ENCODE measurements at places on chromosomes 12 and 14. TPM values are rescaled to one million over a fixed set of nuclear protein-coding genes. Genes with fewer than 3 reads are reported as not detected.

Gene SOAT2
- total RNA-seq = not detected

Gene USP44
- total RNA-seq = not detected

DNA sequence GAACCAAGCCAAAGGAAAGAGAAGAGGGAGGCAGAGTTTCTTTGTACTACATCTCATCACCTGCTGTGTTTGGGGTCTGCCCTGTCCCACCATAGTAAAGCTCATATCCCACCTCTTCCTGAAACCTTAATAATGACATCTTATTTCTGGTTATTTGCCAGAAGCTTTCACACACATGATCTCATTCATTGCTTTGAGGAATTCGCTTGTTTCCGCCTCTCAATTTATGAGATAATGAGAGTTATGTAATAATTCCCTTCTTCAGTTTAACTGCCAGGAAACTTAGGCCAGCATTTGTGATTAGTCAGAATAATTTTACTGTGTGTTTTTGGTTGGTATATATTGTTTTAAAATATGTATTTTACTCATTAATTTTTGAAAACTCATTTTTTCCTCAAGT, 205.2 kb downstream of the CACNA1C start:
- no peak for DNase-seq

- no peak for DNase-seq
Measured at GRCh38 chr12:14399871-14400270, 34.4 kb downstream of the ATF7IP start.

GRCh38 chr12:70645494-70646317, 8.5 kb upstream of the PTPRB start:
- peak; percentile 70 for DNase-seq

- DNase-seq = no peak
Measured at GRCh38 chr14:59678352-59678751, 101.7 kb upstream of the CCDC175 start.

GRCh38 chr14:69049675-69050074, 70.6 kb upstream of the ACTN1 start:
- DNase-seq = no peak

GRCh38 chr14:59688224-59689170, 111.9 kb upstream of the CCDC175 start:
- DNase-seq = peak; percentile 26

DNA sequence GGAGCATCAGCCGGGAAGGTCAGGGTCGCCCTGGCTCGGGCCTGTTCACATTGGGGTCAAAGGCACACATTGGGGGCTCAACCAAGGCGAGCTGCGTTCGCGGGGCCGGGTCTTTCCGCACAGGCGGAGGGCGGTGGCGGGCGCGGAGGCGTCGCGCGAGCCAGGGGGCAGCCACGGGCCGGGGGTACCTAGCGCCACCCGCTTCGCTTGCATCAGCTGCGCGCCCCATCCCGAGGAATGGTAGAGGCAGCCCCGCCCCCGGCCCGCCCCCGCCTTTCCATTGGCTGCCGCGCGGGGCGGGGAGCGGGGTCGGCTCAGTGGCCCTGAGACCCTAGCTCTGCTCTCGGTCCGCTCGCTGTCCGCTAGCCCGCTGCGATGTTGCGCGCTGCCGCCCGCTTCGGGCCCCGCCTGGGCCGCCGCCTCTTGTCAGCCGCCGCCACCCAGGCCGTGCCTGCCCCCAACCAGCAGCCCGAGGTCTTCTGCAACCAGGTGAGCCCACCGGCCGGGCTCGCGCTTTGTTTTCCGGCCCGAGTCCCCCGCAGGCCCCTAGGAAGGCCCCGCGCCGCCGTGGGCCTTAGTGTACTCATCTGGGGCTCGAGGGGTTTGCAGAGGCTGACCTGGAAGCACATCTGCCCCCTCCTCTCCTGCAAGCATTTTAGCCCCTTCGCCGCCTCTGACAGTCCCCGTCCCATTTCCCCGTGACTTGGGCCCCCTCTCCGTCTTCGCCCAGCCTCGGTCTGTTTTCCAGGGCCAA, at the start of gene ALDH2:
ALDH2 (plus strand) TSS at position 326 of the 754 bp plus-strand sequence; CDS start at position 376, 50 bp downstream.
- DNase-seq = peak; percentile 43

DNA sequence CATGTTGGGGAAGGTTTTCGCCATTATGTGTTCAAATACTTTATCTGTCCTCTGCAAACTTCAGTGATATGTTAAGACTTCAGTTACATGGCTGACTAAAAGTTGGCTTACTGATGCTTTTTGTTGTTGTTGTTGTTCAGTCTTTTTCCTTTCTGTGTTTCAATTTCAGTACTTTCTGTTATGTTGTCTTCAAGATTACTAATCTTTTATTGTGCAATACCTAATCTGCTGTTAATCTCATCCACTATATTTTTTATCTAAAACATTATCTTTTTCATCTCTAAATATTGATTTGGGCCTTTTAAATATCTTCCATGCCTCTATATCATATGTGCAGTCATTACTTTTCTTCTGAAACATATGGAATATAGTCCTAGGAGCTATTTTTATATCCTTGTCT, 7.0 kb downstream of the CGRRF1 start:
- DNase-seq = no peak

DNA sequence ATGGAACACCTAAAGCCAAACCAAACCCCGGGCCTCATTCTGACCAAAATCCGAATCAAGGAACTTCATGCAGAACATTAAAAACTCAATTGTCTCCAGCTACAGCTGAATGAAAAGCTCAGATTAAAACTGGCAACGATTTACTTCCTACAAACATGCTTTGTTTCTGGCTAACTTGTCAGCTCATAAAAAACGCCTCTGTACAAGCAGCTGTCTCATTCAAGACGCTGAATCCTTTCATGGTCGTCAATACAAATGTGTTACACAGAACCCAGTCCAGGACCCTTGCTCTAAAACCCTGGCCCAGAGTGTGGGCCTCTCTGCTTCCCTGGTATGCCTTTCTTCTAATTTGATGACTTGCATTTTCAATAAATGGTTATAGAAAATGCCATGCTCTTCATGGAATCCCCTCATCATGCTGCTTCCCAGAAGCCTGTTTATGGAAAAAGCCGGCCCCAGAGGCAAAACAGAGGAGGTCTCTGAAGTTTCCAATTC, 183.1 kb downstream of the PHLDA1 start:
- no peak for DNase-seq

GRCh38 chr12:66786531-66787308, 107.8 kb upstream of the GRIP1 start:
- no peak for DNase-seq

DNA sequence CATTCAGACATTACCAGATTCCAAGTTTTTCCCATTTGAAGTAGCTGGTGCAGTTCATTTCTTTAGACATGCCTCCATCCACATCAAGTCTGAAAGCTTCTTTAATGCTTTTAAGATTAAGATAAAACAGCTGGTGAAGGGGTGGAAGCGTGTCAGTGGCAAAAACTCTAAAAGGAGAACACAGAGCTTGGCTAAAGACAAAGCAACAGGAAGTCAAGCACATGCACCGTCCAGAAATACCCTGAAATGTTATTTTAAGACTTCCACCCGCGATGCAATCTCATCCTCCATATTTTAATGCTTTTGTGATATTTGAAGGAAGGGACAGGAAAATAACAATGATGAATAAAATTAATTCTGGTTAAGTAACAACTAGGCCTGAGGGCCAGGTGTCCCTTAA, 31.8 kb downstream of the PPM1H start:
- no peak for DNase-seq

GRCh38 chr14:44770201-44770600, 191.5 kb downstream of the KLHL28 start:
- no peak for DNase-seq

DNA sequence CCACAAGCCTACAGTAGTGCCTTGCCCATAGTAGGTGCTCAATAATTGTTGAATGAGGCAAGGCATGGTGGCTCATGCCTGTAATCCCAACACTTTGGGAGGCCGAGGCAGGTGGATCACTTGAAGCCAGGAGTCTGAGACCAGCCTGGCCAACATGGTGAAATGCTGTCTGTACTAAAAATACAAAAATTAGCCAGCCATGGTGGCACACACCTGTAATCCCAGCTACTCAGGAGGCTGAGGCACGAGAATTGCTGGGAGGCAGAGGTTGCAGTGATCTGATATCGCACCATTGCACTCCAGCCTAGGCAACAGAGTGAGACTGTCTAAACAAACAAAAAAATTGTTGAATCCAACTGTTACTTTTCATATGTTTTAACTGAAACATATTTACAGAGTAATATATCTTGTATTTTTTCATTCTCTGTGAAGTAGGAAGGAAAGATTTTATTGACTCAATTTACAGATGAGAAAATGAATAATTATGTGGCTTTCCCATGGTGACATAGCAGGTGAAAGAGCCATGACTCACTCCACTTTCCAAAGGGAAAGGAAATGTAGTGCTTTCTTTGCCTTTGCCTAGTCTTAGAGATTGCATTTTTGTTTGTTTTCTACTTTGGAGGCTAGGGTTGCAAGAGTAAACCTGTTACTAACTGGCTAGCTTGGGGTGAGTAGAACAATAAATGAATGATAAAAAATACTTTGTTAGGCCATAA, 95.4 kb upstream of the SLC38A4 start:
- no peak for DNase-seq

- no peak for DNase-seq
Measured at GRCh38 chr14:22844221-22845102, 8.1 kb downstream of the MMP14 start.

GRCh38 chr14:68968051-68968450, 11.1 kb downstream of the ACTN1 start:
- DNase-seq = no peak

- DNase-seq = no peak
Measured at GRCh38 chr14:35808076-35808637, 938 bp downstream of the RALGAPA1 start.
